ENCODE measurements at places on chromosomes 2 and 18.
A peak's percentile ranks its signal among the peaks of the same experiment; 100 is the strongest.

DNA sequence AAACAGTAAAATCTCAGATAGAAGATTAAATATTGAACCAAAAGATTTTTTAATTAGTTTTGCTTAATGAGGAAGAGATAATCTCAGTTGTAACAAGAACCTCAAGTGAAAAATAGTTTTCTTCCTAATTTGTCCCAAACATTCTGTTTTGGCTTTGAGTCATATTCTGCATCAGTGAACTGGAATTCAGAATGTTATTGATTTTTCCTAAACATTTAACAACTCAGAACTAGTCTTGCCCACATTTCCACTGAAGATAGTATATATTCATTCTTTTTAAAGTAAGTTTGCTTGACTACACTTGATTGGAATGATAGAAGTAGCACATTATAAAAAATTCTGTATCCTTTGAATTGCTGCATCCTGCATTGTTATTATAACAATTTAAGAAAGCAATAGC is 85.7 kb upstream of the UGP2 start:
- DNase-seq, result peak; percentile 87

DNA sequence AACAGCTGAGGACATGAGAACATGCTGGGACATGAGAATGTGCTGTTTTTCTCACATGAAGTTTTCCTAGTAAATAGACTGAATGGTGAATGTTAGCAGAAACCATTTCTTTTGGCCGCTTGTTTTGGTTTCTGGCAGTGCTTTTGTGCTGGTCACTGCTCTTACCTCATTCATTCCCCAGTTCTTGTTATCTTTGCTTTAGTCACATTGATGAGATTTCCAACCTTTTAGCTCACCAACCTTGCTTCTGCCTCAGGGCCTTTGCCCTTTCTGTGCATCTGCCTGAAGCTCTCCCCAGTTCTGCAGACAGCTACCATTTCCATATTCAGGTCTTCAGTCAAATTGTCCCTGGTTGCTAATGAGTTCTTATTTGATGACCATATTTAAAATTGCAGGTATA is 91.6 kb downstream of the PTPRM start:
- DNase-seq, result no peak

GRCh38 chr18:23798249-23798648 is 109.0 kb downstream of the LAMA3 start:
- DNase-seq, result no peak

- no peak for DNase-seq
Measured at GRCh38 chr2:134668821-134669220, 50.0 kb downstream of the TMEM163 start.

GRCh38 chr18:44887227-44887631 is 206.5 kb downstream of the SETBP1 start:
- DNase-seq, result no peak

- DNase-seq, result no peak
Measured at GRCh38 chr2:234623521-234623991, 126.7 kb upstream of the ARL4C start.

Measured in HCEC 1CT (cell line).